ENCODE measurements at places on chromosomes 13 and 19.

DNA sequence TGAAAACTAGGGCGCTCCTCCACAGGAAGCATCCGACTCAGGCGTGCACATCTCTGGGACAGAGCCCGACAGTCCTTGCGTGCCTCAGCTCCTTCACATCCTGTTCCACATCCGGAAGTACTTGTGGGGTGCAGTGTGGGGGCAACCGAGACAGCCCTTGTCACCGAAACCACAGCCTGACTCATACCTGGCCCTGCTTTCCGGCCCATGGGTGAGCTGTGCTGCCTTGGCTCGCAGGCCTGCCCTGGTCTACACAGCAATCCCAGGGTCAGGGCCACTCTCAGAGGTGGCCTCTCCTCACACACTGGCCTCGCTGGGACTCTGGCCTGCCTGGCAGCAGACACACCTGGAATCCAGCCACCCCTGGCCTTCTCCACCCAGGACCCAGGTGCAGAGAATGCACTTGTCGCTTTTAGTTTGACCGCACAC is 100.4 kb downstream of the STK24 start:
- DNase-seq = peak; percentile 89

DNA sequence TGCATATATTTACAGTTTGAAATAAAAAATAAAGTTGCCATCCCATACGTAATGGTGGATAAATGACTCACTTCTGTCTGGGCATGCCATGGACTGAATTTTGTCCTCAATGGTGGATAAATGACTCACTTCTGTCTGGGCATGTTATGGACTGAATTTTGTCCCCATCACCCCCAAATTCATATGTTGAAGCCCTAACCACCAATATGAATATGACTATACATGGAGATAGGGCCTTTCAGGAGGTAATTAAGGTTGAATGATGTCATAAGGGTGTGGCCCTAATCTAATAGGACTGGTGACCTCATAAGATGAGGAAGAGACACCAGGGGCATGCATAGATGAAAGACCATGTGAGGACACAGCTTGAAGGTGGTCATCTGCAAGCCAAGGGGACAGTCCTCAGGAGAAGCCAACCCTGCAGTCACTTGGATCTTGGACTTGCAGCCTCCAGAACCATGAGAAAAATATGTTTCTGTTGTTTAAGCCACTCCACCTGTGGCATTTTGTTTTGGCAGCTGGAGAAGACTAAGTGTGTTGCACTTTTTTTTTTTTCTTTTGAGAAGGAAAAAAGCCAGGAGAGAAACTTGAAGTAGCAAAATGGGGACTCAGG is 41.8 kb downstream of the RFC3 start:
- DNase-seq = no peak

GRCh38 chr19:50492303-50493052 is 15.8 kb upstream of the GARIN5A start:
- no peak for DNase-seq

GRCh38 chr13:81184556-81185265 is 843.8 kb upstream of the SPRY2 start:
- no peak for DNase-seq

- no peak for DNase-seq
These were observed 103.9 kb upstream of the UBL3 start for GRCh38 chr13:29954082-29955028.

DNA sequence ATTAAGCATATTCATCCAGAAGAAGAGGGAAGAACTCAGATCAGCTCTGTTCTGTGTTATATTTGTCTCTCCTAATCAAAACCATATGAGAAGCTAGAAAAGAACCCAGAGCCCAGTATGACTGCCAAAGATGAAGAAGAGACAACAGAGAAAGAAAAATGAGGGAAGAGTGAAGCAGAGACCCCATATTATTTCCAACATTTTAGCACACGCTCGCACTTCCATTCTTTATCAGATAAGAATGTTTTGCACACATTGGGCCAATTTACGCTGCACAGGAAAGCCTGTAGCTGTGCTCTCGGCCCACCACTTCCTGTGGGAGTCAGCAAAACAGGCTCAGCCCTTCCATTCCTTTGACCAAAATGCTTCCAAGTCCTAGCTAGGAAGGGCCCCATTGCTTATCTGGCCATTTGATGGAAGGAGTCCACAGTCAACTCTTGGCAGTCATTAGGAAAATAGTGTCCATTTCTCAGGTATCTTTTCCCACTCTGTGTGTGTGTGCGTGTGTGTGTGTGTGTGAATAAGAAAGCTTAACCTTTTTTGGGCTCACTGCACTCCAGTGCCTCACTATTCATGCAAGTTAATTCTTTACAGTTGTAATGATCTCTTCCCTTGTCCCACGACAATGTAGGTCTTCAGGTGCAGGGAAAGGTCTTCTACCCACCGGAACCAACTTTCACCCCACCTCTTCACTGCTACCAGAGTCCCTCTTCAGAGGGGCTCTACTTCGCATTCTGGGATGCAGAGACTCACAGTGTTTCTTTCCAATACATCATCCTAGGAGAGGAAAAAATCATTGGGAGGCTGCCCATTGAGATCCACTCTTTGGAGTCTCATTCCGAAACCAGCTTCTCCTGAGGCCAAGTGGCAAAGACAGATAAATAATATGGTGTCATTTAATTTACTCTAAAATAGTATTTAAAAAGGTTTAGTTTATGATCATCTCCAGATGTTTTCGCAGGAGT is 237.5 kb downstream of the COG6 start:
- DNase-seq = no peak

- DNase-seq = no peak
These were observed 805.6 kb upstream of the ARGLU1 start for GRCh38 chr13:107373551-107373950.

- DNase-seq = no peak
These were observed 88.5 kb downstream of the RAB20 start for GRCh38 chr13:110472904-110473563.

DNA sequence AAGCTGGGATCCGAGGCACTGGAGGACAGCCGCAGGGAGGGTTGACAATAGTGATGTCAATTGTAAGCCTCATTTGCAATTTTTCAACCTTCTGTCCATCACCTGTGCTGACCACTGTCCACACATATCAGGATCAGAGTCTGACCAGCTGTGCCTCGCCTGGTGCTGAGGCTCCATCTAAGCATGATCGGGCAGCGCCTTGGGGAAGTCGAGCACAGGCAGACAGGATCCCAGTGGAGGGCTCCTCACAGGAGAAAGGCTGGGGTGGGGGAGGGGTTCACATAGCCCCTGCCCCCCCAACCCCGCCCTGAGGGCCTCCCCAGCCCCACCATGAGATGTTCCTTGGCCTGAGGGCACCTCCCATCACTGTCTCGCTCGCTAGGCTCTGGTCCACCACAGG is 60.3 kb downstream of the RAB20 start:
- no peak for DNase-seq

GRCh38 chr13:72757792-72758535 is 23.7 kb downstream of the DIS3 start:
- DNase-seq = no peak

DNA sequence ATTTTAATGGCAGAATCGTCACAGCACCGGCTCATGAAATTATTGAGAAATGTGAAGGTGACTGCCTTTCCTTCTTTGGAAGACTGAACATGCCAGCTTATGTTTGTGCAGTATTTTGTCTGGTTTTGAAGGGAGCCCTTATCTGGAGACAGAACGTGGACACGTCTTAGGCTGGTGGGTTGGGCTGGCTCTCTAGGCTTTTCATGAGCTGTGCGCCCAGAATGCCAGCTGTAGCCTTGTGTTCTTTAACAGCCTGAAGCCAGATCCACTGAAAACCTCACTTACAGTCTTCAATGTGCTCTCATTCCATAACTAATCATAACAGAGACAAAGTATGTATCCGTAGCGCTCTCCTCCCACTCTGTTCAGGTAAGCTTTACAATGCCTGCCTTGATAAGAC is 184.4 kb upstream of the HTR2A start:
- DNase-seq = no peak

- DNase-seq = no peak
These were observed 21.4 kb downstream of the KCTD4 start for GRCh38 chr13:45179428-45179827.

- DNase-seq = no peak
These were observed 2.0 kb downstream of the GYS1 start for GRCh38 chr19:48991011-48991609.

DNA sequence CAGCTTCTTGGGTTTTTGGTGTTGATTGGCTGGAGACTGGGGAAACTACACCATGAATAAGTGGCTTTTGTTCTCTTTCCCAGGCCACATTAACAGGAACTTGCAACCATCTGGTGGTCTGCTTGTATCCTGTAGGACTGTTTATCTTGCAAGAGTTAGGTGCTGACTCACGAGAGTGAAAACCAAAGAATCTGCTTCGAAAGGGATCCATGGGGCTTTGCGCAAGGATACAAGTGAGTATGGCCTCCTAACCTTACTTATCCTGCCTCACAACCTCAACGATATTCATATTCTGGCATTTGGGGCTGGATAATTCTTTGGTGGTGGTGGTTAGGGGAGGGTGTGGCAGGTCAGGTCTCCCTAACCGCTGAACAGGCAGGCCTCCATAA is 4.7 kb upstream of the SIGLECL1 start:
- no peak for DNase-seq

- no peak for DNase-seq
These were observed 30.4 kb downstream of the GPC6 start for GRCh38 chr13:93256998-93257397.

DNA sequence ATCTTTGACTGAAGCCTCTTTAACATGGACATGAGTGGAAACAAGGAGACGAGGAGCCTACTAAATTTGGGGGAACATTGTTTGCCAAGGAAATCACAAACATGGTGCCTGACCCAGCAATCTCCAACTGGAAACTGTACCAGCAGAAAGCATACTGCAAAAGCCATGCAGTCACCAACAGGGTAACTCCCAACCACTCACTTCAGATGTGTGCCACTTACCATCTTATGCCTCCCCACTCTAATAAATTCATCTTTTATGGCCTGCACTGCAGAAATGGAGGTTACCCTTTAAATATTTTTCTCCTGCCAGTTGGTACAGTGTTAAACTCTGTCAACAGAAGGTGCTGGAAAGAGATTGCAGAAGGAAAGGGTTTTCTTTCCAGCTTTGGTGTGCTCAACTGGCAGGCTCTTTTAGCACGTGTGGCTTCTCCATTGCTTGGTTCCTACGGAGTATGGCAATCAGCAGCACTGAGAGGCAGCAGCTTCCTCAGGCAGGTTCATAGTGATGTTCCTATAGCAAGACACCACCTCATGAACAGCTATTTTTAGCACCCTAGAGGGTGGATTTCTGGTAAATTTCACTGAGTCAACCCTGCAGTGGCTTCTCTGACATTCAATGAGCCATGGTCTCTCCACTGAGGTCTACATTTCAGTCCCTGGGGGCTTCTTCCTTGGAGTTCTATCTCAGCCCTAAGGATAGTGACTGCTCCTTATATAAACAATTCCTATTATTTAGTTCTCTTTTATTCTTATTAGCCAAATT is 21.4 kb downstream of the MIR17HG start:
- no peak for DNase-seq

DNA sequence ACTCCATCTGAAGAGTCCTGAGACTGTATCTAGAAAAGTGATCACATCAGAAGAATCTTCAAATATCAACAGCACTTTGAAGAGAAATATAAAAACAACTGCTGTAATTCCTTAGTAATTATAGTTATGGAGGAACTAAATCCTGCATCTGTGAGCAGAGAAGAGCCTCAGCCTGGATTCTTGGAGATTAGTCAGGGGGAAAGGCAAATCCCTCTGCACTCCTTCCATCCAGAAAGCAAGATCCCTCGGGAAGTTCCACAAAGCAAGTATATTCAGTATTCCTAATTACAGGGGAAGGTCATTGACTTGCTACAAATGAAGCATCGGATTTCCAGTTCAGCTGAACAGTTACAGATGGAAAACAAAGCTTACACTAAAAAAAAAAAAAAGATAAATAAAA is 256.6 kb upstream of the IPO5 start:
- no peak for DNase-seq

GRCh38 chr19:8206147-8207087 is 2.8 kb upstream of the CERS4 start:
- DNase-seq = no peak

DNA sequence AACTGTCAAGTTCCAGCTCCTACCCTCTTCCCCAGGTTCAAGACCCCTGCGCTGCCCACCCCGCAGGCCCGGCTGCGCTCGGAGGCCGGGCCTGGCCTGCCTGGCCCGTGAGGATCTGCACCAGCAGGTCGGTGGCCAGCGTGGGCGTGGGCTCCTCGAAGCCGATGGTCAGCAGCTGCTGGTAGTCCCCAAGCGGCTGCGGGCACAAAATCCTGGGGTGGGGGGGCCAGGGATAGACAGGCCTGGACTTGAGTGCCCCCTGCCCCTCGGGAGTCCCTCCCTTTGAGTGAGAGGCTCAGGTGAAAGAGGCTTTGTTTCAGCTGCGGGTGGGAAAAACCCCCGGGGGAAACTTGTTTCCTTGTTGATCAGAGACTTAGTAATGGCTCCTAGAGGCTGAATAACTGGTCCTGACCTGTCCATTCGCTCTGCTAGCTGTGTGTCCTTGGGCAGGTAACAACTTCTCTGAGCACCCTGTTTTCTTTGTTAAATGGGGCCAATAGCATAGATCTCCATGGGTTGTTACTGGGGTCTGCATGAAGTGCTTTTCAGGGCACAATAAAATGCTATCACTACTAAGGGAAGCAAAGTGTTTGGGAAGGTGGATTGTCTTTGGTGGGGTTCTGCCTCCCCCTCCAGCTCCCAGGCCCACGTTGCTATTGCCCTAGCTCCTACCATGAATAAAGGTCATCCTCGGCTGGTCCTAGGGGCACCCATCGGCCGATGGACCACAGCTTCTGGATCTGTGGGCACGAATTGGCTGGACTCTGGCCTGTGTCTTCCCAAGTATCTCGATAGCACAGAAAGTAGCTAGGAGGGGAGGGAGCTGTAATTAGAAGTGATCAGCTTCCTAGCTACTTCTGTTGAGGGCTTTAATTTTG is 3.5 kb downstream of the C19orf67 start:
- DNase-seq = peak; percentile 28

- DNase-seq = no peak
These were observed 86.5 kb downstream of the KCTD12 start for GRCh38 chr13:76799696-76800095.

DNA sequence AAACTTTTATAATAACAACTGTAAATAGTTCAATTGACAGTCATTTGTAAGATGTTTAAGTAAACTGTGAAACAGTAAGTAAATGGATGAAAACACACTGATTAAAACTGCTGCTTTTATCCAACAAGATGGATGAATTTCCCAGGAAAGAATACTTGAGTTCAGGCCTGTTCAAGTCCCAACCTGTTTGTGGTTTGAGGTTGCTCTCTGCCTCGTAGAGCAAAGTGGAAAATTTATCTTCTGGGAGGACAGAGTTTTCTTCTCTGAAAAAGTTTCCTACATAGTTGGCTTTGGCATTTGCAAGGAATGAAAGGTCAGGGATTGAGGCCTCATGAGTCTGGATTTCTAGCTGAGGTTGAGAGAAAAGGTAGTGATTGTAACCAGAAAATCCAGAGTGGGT is 15.2 kb upstream of the ZNF543 start:
- DNase-seq = no peak

- DNase-seq = no peak
These were observed 1369.9 kb downstream of the EFNB2 start for GRCh38 chr13:105165449-105166125.

- no peak for DNase-seq
These were observed 157.9 kb downstream of the UQCRFS1 start for GRCh38 chr19:29054886-29055675.

Measured in T-helper 22 cell (primary cell).